Thoracic aorta (tissue), 2 donors: ENCODE measurements at places on chromosomes 11 and 22. TPM values are rescaled to one million over a fixed set of nuclear protein-coding genes. Genes with fewer than 3 reads are reported as not detected.

RGL4 gene
- total RNA-seq: not detected

NUP160 gene
- total RNA-seq: 22.2 TPM

CERK gene
- total RNA-seq: 72.8 TPM

RAG2 gene
- total RNA-seq: not detected

DCDC1 gene
- total RNA-seq: not detected

NAALADL1 gene
- 25.8 TPM for total RNA-seq

DNA sequence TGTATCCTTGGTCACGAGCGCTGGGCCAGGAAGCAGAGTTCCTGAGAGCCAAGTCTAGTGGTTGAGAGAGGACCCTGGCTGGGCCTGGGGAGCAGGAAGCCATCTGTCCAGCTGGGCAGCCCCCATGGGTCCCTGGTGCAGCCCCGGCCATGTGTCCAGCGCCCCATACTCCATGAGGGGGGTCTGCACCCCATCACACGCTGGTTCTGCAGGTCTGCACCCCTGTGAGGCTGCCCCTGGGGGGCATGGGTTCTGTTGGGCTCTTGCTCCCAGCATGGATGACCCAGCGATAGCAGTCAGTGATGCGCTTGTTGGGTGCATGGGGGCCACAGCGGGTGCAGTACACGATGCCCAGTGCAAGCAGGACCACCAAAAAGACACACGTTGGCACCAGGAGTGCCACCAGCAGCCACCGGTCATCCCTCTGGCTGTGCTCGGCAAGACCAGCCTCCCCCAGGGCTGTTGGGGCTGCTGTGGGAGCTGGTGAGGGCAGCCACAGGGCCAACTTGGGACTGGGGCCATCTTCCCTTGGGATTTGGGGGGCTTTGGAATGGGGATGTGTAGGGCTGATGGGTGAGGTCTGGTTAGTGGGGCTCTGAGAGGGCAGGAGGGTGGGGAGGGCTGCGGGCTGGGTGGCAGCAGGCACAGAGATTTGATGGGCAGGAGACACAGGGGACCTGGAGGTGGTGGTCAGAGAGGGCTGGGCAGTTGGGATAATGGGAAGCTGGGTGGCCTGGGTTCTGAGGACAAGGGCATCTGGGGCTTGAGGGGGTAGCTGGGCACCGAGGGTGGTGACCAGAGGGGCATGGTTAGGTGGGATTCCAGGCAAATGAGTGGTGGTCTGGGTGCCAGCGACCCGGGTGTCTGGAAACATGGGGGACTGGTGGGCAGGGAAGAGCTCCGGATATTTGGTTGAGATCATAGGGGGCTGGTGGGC is 2.0 kb downstream of the CD248 start:
- DNase-seq: no peak

DNA sequence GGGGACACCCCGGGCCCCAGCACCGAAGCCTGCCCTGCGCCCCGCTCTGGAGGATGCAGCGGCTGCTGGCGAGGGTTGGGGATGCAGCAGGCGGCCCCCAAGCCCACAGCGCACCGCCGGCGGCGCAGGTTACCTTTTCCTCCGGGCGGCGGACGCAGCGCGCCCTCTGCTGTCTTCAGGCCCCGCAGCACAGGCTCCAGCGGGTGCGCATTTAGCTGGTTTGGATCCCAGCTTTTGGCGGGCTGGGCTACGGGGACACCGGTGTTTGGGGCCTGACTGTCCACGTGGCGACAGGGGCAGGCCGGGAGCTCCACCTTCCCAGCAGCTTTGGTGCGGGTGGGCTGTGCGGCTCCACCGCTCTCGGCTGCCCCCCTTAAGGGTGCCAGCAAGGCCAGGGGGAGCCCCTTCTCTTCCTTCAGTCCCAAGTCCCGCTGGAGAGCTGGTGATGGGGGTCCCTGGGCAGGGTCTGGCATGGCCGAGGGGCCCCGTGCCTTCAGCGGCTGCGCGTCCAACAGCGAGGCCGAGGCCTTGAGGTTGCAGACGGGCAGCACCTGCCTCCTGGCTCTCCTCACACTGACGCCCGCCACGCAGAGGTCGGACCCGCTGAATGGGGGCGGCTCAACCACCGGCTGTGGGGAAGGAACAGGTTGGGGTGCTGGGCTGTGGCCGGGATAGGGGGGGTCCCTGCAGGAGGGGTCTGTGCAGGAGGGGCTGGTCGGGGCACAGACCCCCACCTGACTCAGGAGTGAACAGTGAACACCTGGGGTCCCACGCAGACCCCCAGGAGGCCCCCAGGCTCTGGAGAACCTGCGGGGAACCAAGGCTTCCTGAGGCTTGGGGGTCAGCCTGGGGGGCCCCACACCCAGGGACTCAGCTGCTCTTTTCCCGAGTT is 18.0 kb upstream of the IL17REL start:
- DNase-seq: no peak

DNA sequence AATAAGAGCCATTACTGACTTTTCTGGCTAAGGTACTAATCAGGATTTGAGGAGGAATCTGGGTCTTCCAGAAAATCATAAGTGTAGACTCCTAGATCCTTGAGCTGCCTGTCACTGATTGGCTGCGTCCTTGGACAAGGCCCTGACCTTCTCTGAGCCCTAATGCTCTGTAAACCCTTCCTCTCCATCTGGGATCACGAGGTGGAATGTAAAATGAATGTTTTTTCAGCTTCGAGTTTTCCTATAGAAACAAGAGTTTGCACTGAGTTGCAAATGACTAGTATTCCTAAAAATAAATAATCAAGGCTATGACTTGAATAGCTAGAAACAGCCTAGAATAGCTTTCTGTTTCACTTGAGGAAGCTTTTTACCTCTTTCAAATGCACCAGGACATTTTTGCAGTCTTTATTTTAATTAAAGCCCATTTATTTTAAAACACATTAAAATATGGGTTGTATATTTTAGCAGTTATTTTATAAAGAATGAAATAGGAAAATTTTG is 1.1 kb upstream of the DIXDC1 start:
- DNase-seq: no peak

DNA sequence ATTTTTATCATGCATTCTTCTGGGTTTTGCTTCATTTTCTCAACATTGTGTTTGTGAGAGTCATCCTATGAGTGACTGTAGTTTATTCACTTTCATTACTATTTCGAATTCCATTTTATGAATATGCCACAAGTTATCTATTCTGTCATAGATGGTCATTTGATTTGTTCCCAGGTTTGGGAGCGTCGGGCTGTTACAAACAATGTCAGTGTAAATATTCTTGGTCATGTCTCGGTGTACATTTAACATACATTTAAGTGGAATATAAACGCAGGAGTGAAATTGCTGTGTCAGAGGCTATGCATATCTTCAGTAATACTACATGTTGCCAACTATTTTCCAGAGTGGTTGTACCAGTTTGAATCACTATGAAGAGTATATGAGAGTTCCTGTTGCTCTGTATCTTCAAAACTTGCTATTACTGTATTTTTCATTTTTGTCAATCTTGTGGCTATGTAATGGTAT is 2.4 kb downstream of the TRIM44 start:
- DNase-seq: no peak

DNA sequence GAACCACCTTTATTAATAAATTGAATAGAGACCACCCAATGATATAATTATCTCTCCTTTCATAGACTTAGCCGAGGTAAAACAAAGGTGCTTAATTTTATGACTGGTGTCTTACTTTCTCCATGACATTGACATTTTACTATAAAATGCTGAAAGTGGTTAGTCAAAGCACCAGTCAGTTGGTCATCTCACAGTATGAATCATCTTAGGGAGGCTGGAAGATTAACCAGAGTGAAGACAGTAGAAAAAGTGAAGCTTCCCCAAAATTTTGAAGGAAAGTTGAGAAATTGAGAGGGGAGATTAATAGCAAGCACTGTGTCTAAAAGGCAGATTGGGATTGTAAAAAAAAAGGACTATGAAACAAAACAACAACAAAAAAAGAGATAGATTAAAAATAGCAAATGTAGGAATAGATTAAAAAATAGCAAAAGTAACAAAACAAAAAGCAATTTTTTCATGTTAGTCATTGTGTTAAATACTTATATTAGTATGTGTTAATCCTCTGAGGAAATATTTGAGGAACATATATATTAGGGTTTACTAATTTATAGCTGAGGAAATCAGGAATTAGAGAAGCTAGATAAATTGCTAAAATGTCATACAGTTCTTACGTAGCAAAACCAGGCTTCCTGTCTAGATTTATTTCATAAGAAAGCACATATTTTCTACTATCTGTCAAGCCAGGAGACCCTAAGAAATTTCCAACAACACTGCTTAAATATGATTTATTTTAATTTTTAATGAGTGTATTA is 557.3 kb upstream of the ANO5 start:
- DNase-seq: no peak

- DNase-seq: no peak
Observed at GRCh38 chr11:13761716-13762115, 93.2 kb downstream of the FAR1 start.

GRCh38 chr11:32259641-32260081 is 168.8 kb downstream of the RCN1 start:
- DNase-seq: no peak

DNA sequence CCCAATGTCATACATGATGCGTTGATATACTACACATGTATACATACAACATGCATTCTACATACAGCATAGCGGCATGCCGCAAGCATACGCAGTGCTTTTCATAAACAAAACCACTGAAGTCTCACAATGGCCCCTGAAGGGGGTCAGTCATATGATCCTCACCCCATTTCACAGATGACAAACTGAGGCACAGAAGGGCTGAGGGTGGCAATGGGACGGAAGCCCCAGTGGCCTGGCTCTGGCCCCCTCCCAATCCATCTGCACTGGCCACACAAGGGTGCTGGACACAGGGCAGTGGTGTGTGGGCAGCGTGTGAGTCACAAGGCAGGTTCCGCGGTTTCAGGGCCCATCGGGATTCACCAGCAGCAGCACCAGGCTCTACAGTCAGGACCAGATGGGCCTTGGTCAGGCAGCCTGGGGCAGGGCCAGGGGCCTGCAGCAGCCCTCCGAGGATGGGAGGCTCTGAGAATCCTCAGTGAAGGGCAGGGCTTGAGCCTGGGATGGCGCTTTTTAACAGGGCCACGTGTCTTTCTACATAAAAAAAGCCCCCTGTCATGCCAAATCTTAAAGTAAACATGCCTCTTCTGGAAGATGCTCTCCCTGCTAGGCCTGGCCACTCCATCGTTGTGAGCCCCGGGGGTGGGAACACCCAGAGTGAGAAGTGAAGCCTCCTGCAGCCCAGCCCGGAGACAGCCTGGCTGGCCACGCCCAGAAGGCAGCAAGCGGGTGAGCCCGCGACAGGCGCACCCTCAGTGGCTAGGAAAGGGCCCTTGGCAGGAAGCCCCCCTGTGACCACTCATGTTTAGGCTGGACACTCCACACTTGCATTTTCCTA is 206.5 kb downstream of the CTTN start:
- no peak for DNase-seq

GRCh38 chr22:23159291-23159630 is 14.0 kb downstream of the RAB36 start:
- DNase-seq: no peak

- DNase-seq: no peak
Observed at GRCh38 chr11:131980888-131981668, 610.7 kb downstream of the NTM start.
